Mammary epithelial cell (primary cell): ENCODE measurements at places on chromosomes 7 and 10. TPM values are rescaled to one million over a fixed set of nuclear protein-coding genes. Genes with fewer than 3 reads are reported as not detected.

GRCh38 chr7:149714910-149715471 lies 58.4 kb downstream of the ZNF467 start:
- peak; percentile 48 for DNase-seq

DNA sequence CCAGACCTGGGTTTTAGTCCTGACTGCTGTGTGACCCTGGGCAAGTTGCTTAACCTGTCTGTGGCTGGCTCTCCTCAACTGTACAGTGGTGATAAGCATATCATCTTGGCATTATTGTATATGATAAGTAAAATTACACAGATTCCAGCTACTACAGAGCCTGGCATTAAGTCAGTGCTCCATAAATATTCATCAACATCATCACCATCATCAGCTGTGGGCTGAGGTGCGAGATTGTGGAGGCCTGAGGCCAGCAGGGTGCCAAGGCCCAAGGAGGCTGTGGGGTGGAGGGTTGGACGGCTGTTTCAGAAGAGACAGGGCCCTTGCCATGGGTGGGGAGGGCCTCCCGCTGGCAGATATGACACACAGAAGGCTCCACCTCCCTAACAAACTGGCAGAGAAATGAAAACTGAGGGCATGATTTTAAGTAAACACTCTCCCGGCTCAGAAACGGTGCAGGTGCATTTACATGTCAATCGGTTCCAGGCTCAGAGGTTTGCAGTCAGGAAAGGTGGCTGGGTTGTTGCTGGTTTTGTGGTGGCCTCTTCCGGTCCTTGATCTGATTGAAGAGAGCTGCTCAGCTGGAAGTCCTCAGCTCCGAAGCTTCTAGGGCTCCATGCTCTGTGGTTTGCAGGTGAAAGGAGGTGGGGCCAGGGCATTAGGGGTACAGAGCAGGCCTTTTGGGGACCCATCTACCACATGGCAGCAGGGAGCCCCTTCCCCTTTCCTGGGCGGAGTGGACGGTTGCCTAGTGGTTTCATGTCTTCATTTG lies 10.2 kb downstream of the CRYGN start:
- no peak for DNase-seq

Gene PALD1
- total RNA-seq = under 0.01 TPM

- no peak for DNase-seq
Observed at GRCh38 chr10:48983648-48984351, 44.2 kb upstream of the LRRC18 start.

- DNase-seq = no peak
Observed at GRCh38 chr10:100186253-100187212, 704 bp upstream of the ERLIN1 start.

Gene RNF133
- total RNA-seq = 0.17 TPM

DNA sequence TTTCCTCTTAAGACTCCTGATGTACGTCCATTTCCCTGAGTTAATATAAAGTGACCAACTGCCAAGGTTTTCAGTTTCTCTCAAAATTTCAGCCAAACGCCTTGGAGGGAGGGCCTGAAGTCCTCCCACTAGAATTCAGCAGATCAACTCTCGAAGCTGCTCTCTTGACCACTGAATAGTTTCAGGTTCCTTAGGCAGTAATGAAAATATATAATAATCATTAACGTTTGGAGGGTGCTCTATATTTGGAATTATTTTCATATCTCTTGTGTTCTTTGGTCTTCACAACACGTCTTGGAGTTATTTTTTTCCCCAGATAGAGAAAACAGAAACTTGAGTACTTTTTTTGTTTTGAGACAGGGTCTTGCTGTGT lies 123.6 kb upstream of the SFMBT2 start:
- no peak for DNase-seq

Gene HMX3
- total RNA-seq = 0.26 and 0.94 TPM in 2 replicates

Gene ALOX5
- 0.17 TPM for total RNA-seq

GRCh38 chr10:22605168-22605567 lies 109.2 kb downstream of the PIP4K2A start:
- peak; percentile 53 for DNase-seq

Gene NPY4R2
- total RNA-seq = not detected in 2 replicates

- DNase-seq = no peak
Observed at GRCh38 chr7:25117226-25118047, 7.6 kb downstream of the CYCS start.

Gene RSU1
- 85.6 and 89.7 TPM in 2 replicates for total RNA-seq

GRCh38 chr10:6239213-6239991 lies 36.7 kb downstream of the PFKFB3 start:
- peak; percentile 98 for DNase-seq

DNA sequence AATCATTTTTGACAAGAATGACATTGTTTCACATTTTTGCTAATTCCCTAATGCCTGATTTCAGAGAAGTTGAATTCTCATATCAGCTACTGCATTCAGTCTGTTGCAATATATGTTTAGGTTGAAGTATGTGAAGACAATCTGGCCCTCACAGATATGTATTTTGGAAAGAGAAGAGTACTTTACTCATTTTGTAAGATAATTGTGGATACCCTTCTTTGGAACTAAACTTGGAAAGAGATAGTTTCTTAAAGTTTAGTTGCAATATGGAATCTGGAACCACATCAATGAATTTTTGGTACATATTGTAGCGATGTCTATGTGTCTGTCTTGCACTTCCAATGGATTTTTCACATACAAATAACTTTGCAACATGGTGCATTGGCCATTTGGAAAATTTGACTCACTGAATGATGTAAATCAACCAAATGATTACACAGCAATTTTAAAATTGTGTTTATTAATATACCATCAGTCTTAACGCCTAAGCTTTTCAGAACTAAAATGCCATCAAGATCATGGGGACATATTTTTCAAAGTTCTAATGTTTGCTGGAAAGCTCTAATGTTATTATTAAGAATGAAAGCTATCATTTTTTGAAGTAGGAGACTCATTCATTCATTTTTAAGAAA lies 39.3 kb upstream of the TMEM26 start:
- no peak for DNase-seq

Gene ITGB8
- 221 TPM for total RNA-seq

Gene DPYSL4
- total RNA-seq = 5.6 and 7.5 TPM in 2 replicates

DNA sequence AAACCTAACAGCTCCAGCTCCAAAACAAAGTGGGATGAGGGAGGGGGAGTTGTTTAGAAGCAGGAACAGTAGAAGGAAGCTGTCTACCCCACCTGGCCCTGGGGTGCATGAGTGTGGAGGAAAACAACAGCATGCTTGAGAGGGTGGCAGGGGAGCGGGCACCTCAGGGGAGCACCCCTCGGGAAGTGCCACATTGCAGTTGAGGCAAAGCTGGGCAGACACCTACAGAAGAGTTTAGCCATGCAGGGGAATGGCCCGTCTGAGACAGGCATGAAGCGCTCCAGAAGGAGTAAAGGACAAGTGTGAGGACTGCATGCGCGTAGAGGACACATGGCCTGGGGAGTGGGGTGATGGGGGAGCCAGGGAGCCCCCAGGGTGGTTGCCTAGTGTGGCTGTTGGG lies 18.1 kb downstream of the CHAT start:
- no peak for DNase-seq

Gene CCDC136
- total RNA-seq = 6.4 and 7.8 TPM in 2 replicates

Gene CLDN4
- 11.7 TPM for total RNA-seq

Gene SEMA3C
- 312 and 322 TPM in 2 replicates for total RNA-seq

GRCh38 chr10:110042891-110043290 lies 35.1 kb downstream of the ADD3 start:
- DNase-seq = no peak

DNA sequence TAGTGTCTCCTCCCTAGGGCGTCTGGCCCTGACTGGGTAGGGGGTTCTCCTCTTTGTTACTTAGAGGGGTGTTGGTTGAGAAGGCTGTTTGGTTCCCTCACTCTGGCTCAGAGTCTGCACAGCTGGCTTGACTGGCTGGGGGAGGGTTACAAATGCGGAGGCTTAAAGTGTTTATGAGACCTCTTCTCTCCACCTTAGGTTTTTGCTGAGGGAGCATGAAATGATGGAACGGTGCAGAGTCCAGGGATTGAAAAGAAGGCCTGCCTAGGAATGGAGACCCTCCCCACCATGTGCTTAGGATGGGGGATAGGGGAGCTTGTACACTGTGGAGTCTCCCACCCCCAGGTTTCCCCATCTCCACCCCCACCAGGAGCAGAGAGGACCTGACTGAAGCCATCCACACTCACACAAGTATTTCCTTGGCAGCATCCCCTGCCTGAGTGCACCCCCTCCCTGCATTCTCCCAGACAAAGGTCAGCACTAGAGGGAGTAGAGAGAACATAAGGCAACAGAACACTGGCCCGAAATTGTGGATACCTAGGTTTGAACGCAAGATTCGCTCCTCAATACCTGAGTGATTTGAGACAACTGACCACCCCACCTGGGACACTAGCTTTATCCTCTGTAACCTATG lies 1.7 kb upstream of the LDB1 start:
- DNase-seq = no peak

DNA sequence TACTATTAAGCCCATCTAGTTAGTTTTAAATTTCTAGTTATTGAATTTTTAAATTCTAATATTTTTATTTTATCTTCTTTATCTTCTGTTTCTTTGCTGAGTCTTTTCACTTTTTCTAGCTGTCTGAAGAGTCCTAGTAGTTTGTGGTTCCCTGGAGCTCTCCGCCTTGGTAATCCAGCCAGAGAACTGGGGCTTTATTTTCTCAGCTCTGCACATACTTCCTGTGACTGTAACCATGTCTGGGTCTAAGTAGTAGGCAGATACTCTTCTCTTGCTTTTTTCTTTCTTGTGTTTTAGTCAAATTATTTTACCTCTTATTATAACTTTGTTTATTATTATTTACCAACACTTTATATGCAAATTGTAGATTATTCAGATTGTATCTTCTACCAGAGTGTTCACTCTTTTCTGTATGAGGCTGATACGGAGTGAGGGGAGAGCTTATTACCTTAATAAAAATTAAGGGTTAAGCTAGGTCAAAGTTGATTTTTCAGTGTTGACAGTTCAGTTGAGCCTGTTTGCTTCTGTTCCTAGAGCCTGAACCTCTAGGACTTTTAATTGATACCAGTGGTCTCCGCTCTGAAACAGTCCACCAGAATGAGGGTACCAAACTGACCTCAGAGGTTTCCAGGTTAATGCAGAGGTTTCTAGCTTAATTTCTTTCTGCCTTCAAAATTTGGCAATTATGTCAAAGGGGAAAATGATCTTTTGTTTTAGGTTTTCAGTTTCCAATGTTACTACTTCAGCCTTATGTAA lies 155.4 kb downstream of the ADK start:
- no peak for DNase-seq

DNA sequence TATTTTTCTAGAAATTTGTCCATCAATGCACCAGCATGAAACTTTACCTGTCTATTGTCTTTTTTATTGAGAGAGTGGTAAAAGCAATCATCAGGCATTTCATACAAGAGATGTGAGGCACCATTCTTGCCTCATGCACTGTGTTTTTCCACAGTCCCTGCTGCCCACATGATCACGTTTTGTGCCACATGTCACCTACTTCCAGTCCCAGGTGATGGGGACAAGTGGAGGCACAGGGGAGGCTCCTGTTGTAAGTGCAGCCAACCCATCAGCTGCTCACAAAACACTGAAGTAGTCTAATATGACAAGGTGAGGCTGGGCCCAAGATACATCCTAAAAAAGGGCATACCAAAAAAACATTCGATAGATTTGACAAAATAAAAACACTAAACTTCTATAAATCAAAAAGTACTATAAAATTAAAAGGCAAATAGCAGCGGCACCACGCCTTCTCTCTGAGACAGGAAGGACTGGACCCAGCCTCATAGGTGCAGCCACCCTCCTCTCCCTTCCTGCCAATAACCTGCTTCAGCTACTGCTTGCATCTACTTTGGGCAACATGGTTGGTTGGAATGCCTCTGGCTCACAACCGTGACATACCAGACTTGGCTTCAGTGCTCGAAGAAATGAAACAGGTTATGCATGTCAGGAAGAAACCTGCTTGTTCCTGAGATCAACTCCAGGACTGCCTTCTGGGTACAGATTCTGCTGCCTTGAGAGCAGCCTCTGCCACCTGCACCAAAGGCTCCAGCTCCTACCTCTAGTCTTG lies 2.3 kb downstream of the ZC3HAV1L start:
- peak; percentile 17 for DNase-seq

DNA sequence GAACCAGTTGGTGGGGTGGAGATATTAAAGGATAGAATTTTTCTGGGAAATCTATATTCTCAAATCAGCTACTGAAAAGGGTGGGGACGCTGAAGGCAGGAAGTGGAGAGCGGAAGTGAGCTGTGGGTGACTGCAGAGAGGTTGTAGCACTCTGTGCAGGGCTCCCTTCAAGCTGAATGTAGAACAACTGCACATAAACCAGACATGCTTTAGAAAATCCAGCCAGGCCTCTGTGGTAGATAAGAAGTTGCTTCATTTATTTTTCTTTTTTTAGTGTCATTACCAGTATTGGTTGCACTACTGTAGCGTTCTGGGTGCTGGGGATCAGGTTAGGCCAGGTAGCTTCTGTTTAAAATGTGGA lies 127.8 kb downstream of the CELF2 start:
- no peak for DNase-seq

- DNase-seq = no peak
Observed at GRCh38 chr10:71372882-71373495, 23.7 kb upstream of the CDH23 start.

DNA sequence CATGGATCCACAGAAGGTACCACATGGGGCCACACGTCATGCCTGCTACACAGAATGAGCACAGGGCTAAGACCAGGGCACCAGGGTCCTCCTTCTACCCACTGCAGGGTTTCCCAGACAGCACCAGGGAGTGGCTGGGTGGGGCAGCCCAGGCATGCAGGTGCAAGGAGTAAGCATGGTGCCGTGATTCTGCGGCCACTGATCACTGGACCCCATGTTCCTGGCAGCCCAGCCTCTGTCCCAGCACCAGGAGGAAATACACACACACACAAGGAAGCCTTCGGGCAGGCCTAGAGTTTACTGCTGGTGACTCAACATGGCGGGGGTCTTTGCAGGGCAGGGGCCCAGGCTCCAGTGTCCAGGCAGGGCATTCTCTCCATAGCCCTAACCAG lies 13.9 kb downstream of the ATP6V1F start:
- no peak for DNase-seq

- DNase-seq = no peak
Observed at GRCh38 chr7:23654508-23654907, 25.5 kb upstream of the FAM221A start.

- DNase-seq = no peak
Observed at GRCh38 chr7:45363669-45364068, 206.1 kb downstream of the RAMP3 start.

- DNase-seq = peak; percentile 8
Observed at GRCh38 chr10:106175760-106176377, 988.6 kb downstream of the SORCS1 start.

DNA sequence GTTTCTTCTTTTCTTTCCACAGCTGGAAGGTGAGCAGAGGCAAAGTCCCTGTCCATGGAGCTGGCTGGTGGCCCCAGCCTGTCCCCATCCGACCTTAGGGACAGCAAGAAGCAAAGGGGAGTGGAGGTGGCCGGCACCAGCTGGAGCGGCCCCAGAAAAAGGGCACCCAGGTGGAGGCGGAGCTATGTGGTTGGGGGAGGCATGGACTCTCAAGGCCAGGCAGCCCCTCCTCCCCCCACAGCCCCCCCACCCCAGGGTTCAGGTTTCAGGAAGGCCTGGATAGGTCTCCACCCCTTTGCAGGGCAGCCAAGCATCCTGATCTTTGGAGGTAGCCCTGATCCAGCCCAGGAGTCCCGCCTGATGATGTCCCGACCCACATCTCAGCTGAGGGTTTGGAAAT lies at the start of gene SSC4D:
Gene SSC4D (minus strand): TSS at position 161 of the 400 bp plus-strand sequence. CDS start 5,258 bp downstream, outside the sequence.
- DNase-seq = no peak

GRCh38 chr7:18903695-18904094 lies 213.7 kb downstream of the TWIST1 start:
- no peak for DNase-seq
